ENCODE measurements at places on chromosomes 5 and 9.

DNA sequence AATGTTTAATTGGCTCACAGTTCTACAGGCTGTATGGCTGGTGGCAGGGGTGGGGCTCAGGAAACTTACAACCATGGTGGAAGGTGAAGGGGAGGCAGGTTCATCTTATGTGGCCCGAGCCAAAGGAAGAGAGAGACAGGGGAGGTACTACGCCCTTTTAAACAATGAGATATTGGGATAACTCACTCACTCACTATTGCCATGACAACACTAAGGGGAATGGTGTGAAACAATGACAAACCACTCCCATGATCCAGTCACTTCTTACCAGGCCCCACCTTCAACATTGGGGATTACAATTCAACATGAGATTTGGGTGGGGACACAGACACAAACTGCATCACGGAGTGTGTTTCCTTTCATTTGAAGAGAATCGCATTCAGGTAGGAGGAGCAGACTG is 220.9 kb downstream of the GADD45G start:
- no peak for DNase-seq

DNA sequence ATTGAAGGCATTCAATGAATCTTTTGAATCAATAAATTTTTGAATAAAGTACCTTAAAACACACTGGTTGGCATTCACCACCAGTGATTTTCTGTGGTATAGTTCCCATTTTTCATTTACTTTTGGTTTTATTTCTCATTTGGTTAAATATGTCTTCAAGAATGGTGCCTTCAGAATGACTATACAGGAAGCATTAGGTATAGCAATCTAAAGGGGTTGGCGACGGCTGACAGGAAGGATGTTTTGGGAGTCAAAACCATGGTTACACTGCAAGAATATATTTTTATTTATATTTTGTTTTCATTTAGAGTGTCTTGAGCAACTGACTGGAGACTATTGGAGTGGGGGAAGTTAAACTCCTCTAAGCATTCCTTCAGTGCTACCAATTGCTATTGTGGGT is 235.7 kb downstream of the HTR1A start:
- no peak for DNase-seq

GRCh38 chr9:6889868-6890267 is 132.1 kb downstream of the KDM4C start:
- DNase-seq: no peak

DNA sequence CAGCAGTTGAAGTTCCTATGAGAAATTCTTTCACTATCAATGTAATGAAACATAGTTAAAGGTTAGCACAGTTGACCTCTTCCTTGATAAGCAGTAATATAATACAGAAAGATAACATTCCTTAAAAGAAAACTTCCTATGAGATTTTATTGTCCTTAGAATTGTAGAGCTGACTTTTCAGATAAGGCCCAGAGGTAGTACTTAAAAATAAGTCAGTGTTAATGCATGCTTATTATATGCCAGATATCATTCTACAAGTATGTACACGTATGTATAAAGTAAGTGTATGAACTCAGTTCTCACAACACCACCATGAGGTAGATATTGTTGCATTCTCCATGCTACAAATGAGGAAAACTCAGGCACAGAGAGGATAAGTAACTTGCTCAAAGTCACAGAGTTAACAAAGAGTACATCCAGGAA is 15.3 kb downstream of the AP3S1 start:
- DNase-seq: no peak

DNA sequence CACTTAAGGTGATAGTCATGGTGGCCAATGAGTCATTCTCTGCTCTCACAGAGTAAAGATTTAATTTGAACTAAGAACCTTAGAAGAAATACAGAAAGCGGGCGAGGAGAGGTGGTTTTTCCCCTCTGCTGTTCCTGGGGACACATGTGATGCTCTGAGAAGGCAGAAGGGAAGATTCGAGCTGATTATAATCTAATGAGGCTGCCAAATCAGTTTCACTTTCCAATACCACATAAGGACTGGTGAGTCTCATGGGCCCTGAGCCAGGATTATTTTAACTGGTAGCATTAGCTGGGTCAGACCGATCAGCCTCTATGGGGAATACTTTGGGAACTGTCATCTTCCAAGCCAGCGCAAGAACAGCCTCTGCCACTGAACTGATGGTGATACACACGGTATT is 116.5 kb downstream of the SLC1A3 start:
- DNase-seq: no peak

GRCh38 chr5:69013481-69013880 is 80.3 kb upstream of the SLC30A5 start:
- DNase-seq: no peak

GRCh38 chr5:98796197-98796972 is 22.9 kb downstream of the RGMB start:
- peak; percentile 44 for DNase-seq

DNA sequence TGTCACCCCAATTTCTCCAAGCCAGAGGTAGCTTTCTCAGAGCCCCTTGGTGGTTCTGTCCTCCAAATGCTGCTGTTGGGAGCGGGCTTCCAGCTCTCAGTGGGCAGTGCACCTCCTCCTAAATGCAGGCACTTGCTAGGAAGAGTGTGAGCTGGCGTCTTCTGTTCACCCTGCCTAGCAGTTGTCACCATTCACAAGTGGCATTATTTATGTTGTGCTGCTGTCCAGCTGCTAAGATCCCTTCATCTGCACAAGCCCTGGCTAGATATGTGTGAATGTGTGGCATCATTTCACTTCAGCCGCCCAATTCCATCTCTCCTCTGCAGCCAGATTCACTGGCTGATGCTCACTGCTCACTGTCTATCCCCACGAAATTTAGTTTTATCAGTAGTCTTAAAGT is 43.7 kb downstream of the SLC36A1 start:
- no peak for DNase-seq

GRCh38 chr9:113220467-113221002 is 542 bp downstream of the FKBP15 start:
- DNase-seq: no peak

All from NCI-H446 (cell line).